Activated CD4-positive, alpha-beta T cell treated with anti-CD3 and anti-CD28 coated beads, Interleukin-2, Interleukin-6, amounts not matched to agents 100 ng/mL and 50 ng/mL, durations not matched to agents 16 hours and 8 hours (primary cell): ENCODE measurements at places on chromosomes 5 and 9.

DNA sequence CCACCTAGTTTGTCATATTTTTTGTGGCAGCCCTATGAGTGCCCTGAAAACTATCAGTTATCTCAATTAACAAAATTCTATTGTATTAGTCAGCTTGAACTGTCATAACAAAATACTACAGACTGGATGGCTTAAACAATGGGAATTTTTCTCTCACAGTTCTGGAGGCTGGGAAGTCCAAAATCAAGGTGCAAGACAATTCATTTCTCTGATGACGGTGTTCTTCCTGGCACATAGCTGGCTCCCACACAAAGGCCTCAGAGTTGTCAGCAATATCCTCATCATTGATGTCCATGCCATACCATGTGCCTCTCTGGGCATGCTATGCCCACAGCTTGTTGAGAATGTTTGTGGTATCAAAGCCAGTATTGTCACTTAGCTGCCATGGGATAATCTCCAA is 691.9 kb downstream of the NR2F1-AS1 start:
- no peak for DNase-seq

- DNase-seq = no peak
These were observed 42.4 kb downstream of the SERINC5 start for GRCh38 chr5:80213466-80213865.

- DNase-seq = no peak
These were observed 23.3 kb downstream of the ENC1 start for GRCh38 chr5:74617202-74617601.

GRCh38 chr5:36462295-36463021 is 143.9 kb upstream of the SLC1A3 start:
- no peak for DNase-seq

DNA sequence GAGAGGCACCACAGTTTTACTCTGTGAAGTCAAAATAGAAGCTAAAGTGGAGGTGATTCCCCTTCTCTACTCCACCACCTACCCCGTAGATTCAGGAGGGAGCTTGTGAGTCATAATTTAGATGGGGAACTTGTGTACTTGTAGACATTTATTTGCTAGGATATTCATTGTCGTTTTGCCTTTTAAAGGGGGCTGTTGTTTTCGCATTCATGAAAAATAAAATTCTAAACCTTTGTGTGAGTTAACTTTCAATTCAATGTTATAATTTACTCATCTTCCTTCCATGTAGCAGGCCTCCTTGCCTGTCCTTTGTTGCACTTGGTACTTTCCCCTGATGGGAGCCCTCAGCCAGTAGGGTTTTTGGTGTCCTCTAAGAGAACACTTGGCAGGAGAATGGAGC is 22.0 kb downstream of the SECISBP2 start:
- peak; percentile 56 for DNase-seq

DNA sequence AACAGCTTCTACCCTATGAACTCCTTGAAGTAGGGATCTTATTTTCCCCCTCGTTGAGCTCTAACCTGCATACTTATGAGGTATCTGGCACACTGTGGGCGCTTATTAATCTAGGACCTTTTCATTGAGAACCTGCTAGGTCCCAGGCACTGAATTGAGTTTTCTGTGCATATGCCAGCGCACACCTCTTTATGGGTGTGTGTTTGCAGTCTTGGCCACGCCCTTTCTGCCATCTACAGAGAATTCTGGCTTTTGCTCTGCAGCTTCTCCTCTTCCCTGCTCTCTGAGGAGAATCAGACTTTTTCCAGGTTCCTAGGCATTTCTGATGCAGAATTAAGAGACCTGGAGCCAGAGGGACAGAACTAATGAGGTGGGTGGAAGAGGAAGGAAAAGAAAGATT is 25.4 kb upstream of the SSBP2 start:
- DNase-seq = no peak

DNA sequence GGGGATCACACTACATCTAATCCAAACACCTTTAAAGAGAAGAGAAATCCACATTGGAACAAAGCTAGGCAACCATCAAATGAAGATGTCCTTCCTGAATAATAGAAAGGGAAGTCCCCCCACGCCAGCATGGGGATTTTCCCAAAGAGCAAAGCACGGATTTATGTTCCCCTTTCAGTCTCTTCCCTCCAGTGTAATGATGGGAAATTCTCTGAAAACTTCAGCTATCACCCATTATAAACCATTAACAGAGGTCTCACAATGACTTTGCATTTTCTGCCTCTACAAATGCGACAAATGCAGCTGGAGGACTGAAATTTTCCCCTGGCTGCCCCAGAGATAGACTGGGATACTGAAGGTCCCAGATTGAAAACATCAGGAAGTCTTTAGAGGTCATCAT is 368.7 kb downstream of the EFNA5 start:
- no peak for DNase-seq

- DNase-seq = no peak
These were observed 108.4 kb upstream of the DHFR start for GRCh38 chr5:80763211-80763610.

DNA sequence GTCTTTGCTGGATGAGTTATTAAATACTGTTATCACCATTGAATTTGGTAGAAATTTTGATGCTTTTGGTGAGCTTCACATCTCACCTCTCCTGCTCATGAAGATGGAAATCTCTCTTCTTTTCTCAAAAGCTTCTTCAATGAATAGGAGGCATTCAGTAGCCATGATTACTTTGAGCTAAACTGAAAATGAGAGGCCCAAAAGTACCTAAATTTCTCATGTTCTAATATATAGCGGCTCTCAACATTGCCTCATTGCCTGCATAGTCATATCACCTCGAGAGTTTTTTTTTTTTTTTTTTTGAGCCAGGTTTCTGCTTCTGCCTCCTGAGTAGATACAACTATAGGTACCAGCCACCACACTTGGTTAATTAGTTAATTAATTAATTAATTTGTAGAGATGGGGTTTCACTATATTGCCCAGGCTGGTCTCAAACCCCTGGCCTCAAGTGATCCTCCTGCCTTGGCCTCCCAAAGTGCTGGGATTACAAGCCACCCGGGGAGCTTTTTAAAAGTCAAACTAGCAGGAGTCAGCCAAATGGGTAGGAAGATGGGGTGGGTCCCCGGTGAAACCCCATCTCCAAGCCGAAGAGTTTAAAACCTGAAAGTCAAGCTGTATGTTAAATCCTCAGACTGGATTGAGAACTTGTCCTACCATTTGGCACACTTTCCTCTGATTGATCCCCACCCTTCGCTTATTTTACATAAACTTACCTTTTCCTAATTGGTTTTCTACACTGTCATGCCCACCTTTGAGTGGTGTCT is 169.0 kb downstream of the DOCK2 start:
- peak; percentile 62 for DNase-seq

DNA sequence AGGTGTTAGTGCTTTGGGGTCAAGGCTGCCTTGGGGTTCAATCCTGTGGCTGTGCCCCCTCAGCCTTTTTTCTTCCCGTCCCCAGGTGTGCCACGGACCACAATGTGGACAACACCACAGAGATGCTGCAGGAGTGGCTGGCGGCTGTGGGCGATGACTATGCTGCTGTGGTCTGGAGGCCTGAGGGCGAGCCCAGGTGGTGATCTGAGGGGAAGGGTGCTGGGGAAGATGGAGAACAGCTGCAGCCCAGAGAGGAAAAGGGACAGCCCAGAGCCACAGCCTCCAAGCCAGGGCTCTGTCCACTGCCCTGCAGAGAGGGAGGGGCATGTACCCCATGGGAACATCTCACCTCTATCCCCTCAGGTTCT is 2.1 kb downstream of the CERCAM start:
- no peak for DNase-seq

- no peak for DNase-seq
These were observed 25.1 kb downstream of the FGF18 start for GRCh38 chr5:171444582-171444981.

DNA sequence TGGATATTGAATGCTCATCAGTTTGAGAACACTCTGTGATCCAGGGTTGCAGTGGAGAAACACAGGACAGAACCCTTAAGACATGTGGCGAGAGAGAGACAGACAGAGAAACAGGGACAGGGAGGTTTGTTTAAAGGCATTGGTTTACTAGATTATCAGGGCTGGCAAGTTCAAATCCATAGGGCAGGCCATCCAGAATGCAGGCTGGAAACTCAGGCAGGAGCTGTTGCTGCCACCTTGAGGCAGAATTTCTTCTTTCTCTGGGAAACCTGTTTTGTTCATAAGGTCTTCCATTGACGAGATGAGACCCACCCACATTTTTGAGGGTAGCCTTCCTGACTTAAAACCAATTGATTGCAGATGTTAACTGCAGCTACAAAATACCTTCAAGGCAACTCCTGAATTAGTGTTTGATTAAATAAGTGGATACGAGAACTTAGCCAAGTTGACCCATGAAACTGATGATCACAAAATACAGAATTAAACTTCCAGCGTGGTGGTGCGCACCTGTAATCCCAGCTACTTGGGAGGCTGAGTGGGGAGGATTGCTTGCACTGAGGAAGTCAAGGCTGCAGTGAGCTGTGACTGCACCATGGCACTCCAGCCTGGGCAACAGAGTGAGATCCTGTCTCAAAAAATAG is 55.9 kb downstream of the NSUN2 start:
- peak; percentile 39 for DNase-seq

- DNase-seq = no peak
These were observed 25.4 kb downstream of the ADAMTS16 start for GRCh38 chr5:5165541-5166002.

- no peak for DNase-seq
These were observed 24.9 kb downstream of the FRMPD1 start for GRCh38 chr9:37675661-37676060.

DNA sequence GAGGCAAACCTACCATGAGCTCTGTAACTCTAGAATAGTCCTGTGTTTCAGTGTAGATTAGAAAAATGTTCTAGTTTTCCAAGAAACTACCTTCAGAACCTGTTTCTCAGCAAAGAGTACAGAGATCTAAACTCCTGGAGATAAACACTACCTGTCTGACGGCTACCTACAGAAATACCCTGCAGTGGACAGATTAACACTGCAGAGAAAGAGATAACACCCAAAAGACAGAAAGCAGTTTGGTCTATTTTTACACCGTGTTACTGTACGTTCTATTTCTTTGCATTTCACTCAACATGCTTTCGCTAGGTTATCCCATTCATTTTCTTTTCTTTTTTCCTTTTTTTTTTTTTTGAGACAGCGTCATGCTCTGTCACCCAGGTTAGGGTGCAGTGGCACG is 11.6 kb downstream of the SCAI start:
- no peak for DNase-seq
